ENCODE measurements at places on chromosomes 1 and 21. TPM values are rescaled to one million over a fixed set of nuclear protein-coding genes. Genes with fewer than 3 reads are reported as not detected.

DNA sequence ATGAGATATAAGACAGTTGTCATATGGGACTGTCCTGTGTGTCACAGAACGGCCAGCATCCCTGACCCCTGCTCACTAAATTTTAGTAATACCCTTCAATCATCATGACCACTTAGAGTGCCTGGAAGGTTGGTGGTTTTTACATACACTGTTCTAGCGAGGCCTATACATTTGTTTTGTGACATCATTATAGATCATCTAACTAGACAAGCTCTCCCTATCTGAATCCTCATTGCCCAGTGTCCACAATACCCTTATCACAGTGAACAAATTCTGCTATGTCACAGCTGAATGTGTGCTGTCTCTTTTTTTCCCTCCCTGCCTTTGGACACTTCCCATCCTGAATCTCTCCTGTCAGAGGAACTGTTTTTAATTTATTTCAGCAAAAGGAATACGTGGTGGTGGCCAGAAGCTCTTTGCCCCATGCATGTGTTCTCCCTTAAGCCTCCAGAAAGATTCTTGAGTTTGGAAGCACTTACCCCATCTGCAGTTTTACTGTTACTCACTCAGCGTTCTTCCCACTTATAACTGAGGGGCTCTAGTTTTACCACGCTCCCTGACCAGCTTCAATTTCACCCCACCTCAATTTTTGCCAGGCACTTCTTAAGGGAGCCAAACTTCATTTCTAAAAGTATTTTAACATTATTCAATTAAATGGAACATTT lies 70.3 kb downstream of the OLFML2B start:
- DNase-seq = no peak

PRDM16 gene
- 0.22 TPM for total RNA-seq

PDPN gene
- total RNA-seq = 108 TPM

CD1E gene
- not detected for total RNA-seq

TMIGD3 gene
- total RNA-seq = not detected

GRCh38 chr1:41098730-41099460 lies 77.4 kb upstream of the SLFNL1 start:
- no peak for DNase-seq

GRCh38 chr1:153360190-153360589 lies 2.5 kb downstream of the S100A9 start:
- DNase-seq = no peak

MAP10 gene
- total RNA-seq = 0.60 TPM

- peak; percentile 89 for DNase-seq
Observed at GRCh38 chr1:84253891-84254290, 47.6 kb upstream of the SAMD13 start.

PBXIP1 gene
- total RNA-seq = 85.2 TPM

GRCh38 chr1:35876988-35877387 lies 6.0 kb upstream of the AGO1 start:
- peak; percentile 39 for DNase-seq
